Pancreas (tissue), 10 donors: ENCODE measurements at places on chromosomes 7 and 10.

GRCh38 chr7:83696101-83696500, 47.2 kb upstream of the SEMA3E start:
- H3K4me1 ChIP-seq = no peaks in the 10 kb centered on the region
- H3K4me3 ChIP-seq = no peak overlapping the region
- no peaks in the 10 kb centered on the region for H3K36me3 ChIP-seq

GRCh38 chr7:18292584-18292983, 203.0 kb upstream of the HDAC9 start:
- H3K4me3 ChIP-seq = no peak overlapping the region
- H3K27ac ChIP-seq = no peak overlapping the region
- peaks cover 5% of the 10 kb centered on the region for H3K4me1 ChIP-seq
- no peaks in the 10 kb centered on the region for H3K27me3 ChIP-seq

DNA sequence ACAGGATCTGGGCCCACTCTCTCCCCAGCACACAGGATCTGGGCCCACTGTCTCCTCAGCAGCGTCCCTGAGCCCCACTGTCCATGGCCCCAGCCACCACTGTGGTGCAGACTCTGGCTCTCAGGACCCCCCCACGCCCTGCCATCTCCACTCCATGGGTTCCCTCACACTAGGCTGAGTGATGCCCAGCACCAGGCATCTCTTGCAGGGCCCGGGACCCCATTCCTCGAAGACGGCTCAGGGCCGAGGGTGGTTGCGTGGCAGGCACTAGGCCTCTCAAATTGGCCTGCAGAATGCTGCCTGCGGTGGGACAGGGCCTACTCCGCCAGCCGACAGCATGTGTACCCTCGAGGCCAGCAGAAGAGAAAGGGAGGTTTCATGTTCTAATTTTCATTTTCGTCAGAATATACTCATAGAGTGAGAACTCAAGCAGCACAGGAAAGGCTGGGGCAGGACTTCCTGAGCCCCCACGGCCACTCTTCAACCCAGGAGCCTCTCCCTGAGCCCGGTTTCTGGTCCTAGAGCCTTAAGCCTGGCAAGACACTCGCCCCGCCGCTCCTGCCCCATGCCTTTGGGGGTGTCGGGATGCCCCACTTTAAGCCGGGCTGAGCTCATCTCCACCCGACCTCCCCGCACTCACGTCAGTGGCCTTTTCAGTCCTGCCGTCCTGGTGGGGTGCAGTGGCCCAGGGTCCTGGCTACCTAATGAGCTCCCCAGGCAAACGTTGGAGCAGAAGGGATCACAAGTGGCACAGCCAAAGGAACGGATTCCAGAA, 44.0 kb downstream of the PWWP2B start:
- H3K27me3 ChIP-seq = no peaks in the 10 kb centered on the region
- H3K4me3 ChIP-seq = no peak overlapping the region
- no peaks in the 10 kb centered on the region for H3K36me3 ChIP-seq
- DNase-seq = no peak

DNA sequence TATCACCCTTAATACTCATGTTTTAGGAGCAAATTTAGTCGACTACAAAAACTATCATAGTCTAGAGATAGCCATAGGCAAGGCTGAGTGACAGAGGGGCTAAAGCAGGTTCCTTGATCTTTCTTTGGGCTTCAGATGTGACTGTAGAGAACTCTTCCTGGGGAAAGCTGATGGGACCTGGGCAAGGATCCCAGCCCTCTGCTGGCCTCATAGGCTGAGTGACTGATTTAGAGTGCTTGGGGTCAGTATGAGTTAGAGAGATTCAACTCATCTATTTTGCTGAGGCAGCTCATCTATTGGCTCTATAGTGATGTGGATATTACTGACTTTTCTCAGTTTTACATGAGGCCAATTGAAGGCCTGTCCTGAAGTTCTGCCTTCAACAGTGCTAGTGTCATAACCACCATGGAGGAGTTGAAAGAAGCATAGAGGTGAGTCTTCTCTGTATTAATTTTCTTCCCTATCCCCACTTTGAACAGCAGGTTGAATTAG, 81.6 kb downstream of the SAMD9 start:
- no peaks in the 10 kb centered on the region for H3K4me1 ChIP-seq
- no peak overlapping the region for H3K27ac ChIP-seq
- no peaks in the 10 kb centered on the region for H3K36me3 ChIP-seq
- H3K4me3 ChIP-seq = no peak overlapping the region
- no peak for DNase-seq
- H3K27me3 ChIP-seq = no peaks in the 10 kb centered on the region

GRCh38 chr7:41847606-41848005, 144.7 kb upstream of the INHBA start:
- no peaks in the 10 kb centered on the region for H3K4me1 ChIP-seq
- DNase-seq = no peak
- H3K36me3 ChIP-seq = no peaks in the 10 kb centered on the region
- no peak overlapping the region for H3K27ac ChIP-seq
- no peak overlapping the region for H3K4me3 ChIP-seq
- H3K27me3 ChIP-seq = no peaks in the 10 kb centered on the region

DNA sequence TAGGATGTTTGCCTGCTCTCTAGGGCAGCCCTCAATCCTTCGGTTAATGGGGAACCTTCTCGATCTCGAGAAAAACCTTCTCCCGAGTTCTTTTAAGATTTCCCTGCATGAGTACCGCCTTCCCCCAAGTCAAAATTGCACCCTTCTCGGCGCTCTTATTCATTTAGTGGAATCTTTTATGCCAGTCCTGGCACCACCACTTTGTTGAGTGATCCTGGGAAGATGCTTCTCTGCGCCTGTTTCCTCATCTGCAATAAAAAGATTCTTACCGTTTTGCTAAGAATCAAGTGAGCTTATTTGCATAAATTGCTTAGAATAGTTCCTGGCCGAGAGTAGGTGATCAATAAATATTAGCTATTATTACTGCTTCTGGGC, 697 bp downstream of the ARPC1A start:
- H3K27ac ChIP-seq = no peak overlapping the region
- peak overlapping the region; percentile 98 for H3K4me3 ChIP-seq
- H3K36me3 ChIP-seq = no peaks in the 10 kb centered on the region
- no peak for DNase-seq
- peaks cover 7% of the 10 kb centered on the region for H3K4me1 ChIP-seq

- no peaks in the 10 kb centered on the region for H3K27me3 ChIP-seq
- DNase-seq = no peak
- no peak overlapping the region for H3K4me3 ChIP-seq
- H3K4me1 ChIP-seq = no peaks in the 10 kb centered on the region
These were observed 17.8 kb upstream of the LCOR start for GRCh38 chr10:96814264-96814663.

- peak overlapping the region; percentile 56 for H3K27ac ChIP-seq
- no peaks in the 10 kb centered on the region for H3K36me3 ChIP-seq
- peaks cover 4% of the 10 kb centered on the region for H3K4me1 ChIP-seq
- DNase-seq = no peak
- no peak overlapping the region for H3K4me3 ChIP-seq
These were observed 33.2 kb downstream of the SH3PXD2A start for GRCh38 chr10:103822107-103822716.
